ENCODE measurements at places on chromosomes 4 and X.

- no peak for DNase-seq
These were observed 54.5 kb upstream of the BCOR start for GRCh38 chrX:40152173-40152711.

DNA sequence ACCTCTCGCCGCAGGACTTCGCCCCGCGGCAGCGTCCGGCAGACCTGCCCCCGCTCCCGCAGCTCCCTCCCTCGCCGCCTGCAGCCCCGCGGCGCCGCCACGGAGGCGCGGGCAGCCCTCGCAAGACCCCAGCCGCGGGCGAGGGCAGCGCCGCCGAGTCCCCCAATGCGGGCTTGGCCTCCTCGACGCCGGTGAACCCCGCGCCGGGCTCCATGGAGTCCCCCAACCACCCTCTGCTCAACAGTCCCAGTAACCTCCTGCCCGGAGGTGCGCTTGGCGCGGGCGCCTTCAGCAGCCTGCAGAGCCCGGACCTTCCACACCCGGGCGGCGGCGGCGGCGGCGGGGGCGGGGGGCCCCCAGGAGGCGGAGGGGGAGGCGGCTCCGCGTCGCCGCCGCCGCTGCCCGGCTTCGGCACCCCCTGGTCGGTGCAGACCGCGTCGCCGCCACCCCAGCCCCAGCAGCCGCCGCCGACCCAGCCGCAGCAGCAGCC is 1.2 kb downstream of the CPEB2 start:
- peak; percentile 27 for DNase-seq

DNA sequence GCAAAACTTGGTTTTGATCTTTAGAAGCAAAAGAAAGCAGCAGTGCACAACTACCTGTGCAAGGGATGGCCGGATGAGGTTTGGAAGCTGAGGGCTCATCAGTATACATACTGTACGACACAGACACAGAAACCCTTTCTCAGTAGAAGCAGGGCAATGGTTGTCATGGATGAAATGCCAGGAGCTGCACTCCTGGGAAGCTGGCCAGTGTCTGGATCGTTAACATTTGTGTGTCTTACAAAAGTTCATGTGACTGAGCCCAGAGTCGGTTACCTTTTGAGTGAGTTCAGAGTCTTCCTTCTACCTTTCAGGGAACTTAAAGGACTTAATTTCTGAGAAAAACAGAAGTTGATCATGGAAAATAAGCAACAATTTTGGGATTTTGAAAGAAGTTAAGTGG is 230.3 kb downstream of the APBB2 start:
- DNase-seq, result no peak

DNA sequence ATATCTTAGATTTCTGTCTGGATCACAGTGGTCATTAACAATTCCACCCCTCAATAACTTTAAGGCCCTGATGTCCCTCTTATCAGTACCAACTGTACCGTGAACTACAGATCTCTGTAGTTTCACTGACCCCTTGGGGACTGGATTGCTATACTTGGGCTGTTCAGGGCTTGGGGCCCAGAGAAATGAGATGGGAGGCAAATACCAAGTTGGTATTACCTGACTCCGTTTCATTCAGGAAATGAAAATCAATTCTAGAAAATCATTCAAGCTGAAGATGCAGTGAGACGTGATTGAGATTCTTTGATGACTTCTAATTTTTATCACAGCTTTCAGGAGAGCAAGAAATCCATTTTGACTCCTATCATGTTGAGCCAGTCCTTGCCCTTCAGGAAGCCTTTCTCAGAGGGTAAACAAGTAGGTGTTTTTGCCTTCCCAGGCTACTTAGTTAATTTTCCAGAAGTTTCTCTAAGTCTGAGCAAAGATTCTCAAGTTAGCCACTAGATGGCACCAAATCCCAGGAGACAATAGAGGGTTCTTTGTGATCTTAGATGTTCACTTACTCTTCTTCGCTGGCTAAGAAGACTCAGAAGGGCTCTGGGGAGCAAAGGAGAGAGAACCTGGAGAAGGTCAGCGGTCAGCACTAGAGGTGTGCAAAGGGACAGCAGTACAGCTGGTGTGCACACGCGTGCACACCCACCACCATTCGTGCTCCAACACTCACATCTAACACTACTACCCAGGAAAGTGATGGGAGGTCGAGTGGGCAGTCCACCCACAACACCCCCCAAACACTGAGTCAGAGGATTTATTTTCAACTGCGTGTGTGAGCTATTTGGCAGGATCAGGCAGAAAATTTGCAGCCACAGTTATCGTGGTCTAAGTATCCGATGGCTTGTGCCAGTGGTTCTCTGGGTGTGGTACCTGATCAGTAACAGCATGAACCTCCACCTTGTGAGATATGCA is 7.4 kb downstream of the HNRNPH2 start:
- DNase-seq, result no peak

All from stimulated activated CD8-positive, alpha-beta memory T cell treated with anti-CD3 and anti-CD28 coated beads, Interleukin-7, amount 100 ng/mL, for 24 hours (primary cell).